ENCODE measurements at places on chromosomes 13 and 19.

GRCh38 chr19:35641515-35642151 lies at the start of gene ETV2:
ETV2 (plus strand) TSS chr19:35641745; CDS start chr19:35642461, 716 bp downstream.
- DNase-seq: no peak

DNA sequence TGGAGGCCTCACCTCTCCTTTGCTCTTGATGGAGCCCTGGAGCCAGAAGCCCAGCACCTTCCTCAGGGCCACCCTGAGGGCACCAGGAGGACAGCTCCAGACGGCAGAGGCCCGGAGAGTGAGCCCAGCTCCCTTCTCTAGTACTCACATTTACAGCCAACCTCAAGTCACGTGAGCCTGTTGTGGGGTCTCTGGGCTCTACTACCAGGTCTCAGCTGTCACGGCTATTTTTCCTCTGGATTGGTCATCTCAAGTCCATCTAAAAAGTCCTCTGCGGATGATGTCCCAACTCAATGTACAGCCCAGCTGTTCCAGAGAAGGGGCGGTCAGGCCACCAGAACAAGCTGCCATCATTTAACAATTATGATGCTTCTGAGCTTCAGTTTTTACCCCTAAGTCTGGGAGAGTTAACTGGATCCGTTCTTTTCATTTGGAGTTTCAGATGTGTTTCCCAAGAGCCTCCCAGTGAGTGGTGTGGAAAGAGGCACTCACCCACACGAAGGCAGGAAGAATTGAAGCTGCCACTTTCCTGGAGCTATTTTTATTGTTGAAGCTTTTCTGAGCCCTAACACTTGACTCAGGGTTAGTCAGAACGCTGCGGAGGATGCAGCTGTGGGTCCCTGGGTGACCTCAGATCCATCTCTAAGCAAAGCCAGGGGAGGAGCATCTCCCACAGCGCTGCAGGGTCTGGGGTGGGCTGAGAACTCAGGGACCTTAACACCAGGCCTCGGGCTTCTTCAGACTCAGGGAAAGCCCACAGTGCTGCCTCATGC lies 143.5 kb upstream of the UBL3 start:
- DNase-seq: no peak

- no peak for DNase-seq
These were observed 5.5 kb upstream of the ZNF580 start for GRCh38 chr19:55635334-55635717.

DNA sequence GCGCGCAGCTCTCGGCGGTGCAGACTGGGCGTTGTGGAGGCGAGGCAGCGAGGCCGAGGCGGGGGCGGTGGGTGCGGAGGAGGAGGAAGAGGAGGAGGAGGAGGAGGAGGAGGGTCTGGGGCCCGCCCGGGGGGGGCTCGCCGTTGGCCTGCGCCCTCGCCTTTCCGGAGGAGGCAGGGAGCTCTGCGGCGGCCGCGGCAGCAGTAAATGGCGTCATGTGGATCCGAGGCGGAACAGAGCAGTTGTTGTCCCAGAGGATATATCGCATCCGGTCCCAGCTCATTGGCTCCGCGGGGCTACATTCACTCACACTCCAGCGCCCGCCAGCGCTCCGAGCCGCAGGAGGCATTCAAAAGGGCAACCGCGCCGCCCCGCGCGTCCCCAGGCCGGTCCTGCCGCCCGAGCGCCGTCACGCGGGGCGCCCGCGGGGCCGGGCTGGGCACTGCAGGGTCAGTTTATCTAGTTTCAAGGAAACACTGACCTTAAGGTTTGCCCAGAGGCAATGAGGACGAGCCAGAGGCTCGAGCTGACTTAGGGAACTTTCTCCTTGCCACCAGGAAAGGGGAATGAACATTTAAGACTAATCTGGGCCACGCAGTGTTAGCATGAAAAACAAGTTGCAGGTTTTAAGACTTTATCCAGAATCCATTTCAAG lies at the start of gene SPRY2:
TSS of gene SPRY2 (minus strand) at position 26 of the 655 bp plus-strand sequence. CDS start 3,421 bp downstream, outside the sequence.
- DNase-seq: peak; percentile 91

DNA sequence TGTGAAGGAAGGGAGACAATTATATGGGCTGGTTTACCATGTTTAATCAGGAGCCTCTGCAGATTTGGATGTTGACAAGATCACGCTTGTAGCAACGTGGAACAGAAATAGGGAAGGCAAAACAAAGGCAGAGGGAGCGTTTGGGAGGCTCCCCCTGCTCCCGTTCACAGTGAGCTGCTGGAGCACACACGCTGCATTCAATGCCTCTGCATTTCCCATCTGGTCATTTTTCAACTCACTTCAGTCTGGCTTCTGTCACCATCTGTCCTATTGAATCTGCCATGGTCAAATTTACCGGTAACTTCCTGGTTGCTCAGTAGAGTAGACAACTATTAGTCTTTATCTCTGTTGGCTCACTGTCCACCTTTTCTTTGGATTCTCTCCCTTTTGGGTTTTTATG lies 91.0 kb downstream of the NHLRC3 start:
- peak; percentile 61 for DNase-seq

DNA sequence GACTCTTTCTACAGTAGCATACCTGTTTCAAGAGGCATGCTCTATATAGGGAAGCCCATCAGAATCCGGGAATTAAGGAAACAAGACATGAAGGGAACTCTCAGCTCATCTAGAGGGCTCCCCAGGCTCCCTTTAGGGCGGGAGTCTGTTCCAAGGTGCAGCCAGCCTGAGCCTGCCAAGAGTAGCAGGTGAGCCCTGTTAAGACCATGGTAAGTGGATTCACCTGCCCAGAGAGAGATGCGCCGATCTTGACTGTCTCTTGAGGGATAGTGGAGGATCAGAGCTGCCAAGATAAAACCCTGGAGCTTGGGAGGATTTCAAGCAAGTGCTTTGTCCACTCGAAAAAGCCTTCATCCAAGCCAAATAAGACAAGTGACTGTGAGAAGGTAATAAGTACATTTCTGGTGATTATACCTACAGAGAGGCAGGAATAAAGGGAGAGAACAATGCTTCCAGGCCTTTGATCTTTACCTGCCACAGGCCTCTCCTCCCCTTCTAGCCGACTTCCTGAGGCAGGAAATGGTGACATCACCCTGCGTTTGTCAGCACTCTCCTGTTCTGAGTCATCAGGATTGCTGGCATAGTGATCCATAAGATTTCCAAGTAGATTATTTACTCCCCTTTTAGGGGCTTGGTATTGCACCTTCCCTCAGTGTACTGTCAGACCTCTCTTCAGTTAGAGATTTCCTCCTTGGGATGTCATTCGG lies 31.5 kb downstream of the KLF5 start:
- peak; percentile 83 for DNase-seq

GRCh38 chr19:17469092-17469480 lies 1.2 kb upstream of the SLC27A1 start:
- DNase-seq: no peak

DNA sequence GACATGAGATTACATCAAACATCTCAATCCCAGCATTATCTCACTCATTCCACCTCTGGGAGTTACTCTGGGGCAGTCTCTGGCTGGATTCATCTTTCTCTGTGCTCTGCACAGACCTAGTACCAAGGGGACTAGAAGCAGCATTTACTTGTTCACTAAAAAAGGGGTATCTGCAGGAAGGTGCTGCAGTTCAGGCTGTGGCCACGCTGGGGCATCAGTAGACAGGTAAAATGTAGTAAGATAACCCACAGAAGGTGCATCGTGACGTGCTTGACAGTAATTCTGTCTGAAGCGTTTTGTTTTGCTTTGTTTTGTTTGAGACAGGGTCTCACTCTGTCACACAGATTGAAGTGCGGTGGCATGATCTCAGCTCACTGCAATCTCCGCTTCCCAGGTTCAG lies 29.3 kb downstream of the ZNF564 start:
- DNase-seq: no peak

- no peak for DNase-seq
These were observed 10.2 kb upstream of the CCDC97 start for GRCh38 chr19:41299755-41300089.

DNA sequence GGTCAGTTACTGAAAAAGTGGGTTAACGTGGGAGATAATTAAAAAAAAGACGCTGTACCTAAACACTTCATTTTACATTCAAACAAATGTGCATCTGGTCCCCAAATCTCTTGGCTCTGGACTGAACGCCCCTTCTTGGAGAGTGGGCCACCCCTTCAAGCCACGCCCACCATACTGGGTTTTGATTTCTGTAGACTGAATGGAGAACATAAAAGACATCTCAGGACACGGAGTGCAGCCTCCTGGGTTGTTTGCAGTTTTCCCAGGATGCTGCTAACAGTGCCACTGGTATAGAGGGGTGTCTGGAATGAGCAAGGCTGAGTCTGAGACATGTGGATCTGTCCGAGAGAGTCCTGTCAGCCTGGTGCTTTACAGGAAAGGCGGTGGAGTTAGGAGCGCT lies 10.6 kb downstream of the TFDP1 start:
- DNase-seq: no peak

DNA sequence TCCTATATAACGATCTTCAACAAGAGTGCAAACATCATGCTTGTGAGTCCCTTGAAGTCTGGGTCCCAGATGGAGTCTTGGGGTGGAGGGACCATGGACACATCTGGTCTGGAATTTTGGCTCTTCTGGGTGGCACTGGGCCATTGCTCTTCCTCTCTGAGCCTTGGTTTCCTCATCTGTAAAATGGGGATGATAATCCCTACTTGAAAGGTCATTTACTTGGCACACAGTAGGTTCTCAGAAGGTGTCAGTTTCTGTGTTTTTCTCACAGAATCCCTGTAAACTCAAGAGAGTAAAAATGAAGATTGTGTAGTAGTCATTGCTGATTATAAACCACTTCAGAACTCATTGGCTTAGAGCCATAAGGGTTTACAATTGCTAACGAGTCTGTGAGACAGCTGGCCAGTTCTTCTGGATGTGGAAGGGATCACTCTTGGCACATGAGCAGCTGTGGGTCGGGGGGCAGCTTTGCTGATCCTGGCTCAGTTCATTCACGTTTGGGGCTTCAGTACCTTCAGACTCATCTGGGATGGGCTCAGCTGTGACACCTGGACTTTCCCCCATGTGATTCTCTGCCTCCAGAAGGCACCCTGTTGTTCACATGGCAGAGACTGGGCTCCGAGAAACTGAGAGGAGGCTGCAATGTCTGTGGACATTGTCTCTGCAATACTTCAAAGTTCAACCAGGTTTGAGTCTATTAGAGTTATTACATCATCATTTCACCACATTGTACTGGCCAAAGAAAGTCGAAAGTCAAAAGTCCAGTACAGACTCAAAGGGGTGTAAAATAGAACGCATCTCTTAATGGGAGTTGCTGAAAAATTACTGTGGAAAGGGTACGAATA lies 7.8 kb downstream of the CYP4F12 start:
- DNase-seq: no peak

DNA sequence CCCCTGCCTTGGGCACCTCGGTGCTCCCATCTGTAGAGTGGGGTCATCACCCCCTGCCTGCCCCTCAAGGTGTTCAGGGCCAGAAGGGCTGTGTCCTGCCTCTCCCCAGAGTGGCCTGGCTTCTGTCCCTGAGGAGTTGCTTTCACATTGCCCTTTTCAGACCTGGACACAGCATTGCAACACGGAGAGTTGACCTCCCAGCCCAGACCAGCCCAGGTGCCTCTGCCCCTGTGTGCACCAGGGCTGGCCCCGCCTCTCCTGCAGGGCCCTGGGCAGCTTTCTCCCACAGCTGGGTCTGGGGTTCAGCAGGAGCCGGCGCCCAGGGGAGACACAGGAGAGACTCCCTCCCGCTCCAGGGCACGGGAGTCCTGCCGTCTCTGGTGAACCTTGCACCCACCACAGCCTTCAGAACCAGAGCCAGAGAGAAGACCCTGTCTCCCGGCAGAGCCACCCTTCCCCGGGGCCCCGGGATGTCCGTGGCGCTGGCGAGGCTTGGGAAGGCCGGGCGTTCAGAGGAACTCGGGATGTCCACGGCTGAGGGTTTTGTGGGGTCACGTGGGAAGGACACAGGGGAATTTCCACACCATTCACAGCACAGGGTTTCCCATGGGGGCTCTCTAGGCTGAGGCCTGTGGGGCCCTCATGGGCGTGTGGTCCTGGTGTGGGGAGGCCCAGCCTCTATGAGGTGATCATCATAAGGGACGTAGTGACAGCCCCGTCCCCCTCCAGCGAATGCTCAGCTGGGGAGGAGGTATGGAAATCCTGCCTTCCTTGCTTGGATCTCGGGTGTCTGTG lies 23.2 kb downstream of the C13orf46 start:
- DNase-seq: no peak

- no peak for DNase-seq
These were observed 19.2 kb downstream of the SIPA1L3 start for GRCh38 chr19:37926255-37926654.

GRCh38 chr13:25943658-25944057 lies 108.2 kb downstream of the SHISA2 start:
- no peak for DNase-seq

DNA sequence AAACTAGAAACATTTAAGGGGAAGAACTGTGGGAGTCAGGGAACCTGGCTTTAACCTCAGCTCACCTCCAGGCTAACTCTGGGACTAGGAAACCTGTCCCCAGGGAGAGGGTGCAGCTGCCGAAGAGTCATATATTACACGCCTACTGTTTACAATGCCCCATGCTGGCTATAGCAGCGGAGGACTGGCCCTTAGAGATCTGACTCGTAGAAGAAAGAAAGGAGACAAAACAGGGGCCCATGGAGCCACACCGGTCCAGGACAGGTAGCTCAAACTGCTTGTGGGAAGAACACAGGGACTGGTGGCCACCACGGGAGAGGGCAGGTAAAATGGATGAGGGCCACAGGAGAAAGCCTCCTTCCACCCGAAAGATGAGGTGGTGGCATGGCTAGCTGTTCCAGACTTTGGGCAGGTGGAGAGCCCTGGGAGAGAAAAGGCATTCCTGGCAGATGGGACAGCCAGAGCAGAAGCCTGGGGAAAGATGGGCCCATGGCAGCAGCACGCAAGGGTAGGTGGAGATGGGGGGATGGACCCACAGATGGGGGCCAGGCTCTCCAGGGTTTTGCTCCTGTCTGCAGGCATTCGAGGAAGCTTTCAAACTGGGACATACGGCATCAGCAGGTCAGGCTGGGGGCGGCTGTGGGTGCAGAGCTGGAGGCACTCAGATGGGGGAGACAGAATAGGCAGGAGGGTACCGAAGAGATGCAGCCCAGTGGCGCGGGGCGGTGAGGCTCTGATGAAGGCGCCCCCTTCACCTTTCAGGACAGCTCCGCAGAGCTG lies 69.5 kb downstream of the LATS2 start:
- DNase-seq: no peak

DNA sequence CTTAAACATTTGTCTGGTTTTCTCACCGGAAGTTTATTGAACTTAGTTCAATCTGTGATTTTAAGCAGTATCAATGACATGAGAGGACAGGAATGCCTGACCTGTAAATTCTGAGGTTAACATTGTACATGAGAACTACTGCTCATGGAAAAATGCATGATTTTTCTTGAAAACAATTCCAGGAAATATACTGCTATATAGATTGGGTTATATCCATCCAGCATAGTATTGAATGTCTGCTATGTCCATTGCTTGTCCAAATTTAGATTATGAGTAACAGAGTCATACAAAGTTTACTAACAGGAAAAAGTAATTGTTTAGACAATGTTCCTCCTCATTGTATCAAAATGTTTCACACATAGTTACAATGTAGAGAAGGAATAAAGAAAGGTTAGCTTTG lies 606.8 kb downstream of the DACH1 start:
- DNase-seq: no peak

Data from DMS153 (cell line).